ENCODE measurements at places on chromosomes 3 and 15.

DNA sequence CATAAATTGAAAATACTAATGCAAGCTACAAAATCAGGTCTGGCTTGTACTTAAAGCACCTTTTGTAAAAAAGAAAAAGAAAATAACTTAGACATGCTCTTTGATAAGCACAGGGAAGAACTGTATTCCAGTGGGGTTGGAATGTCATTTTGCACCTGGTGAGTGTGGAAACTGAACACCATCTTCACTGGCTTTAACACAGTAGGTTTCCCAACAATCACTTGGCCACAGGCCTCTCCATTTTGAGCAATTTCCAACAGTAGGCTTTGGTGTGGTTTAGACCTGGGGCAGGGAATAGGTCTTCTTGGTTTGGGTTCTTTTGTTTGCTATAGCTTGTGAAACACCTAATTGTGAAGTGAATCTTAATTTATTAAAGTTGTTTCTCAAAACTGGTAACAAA lies 18.9 kb downstream of the PDZRN3 start:
- no peak for DNase-seq

GRCh38 chr15:76529911-76530310 lies 193.3 kb downstream of the ISL2 start:
- DNase-seq, result no peak

GRCh38 chr15:31867536-31868442 lies 162.5 kb upstream of the CHRNA7 start:
- peak; percentile 59 for DNase-seq

- no peak for DNase-seq
Observed at GRCh38 chr3:134858441-134859035, 63.5 kb downstream of the EPHB1 start.

DNA sequence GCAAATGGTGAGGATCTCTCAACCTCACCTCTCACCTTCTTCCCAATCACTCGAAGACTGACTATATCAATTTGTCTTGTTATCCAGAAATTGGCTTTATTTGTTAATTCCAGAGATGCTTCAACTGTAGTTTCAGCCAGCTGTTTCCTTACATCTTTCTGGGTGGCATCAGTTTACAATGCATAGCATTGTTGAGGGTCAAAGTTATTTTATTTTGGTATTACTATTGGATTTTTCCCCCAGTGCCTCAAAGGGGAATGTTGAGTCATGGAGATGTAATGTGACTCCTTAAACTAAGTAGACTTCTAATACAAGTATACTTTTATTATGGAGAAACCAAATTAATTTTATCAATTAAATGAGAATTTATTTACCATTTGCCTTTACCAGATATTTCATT lies 351.6 kb downstream of the TIGIT start:
- DNase-seq, result no peak

DNA sequence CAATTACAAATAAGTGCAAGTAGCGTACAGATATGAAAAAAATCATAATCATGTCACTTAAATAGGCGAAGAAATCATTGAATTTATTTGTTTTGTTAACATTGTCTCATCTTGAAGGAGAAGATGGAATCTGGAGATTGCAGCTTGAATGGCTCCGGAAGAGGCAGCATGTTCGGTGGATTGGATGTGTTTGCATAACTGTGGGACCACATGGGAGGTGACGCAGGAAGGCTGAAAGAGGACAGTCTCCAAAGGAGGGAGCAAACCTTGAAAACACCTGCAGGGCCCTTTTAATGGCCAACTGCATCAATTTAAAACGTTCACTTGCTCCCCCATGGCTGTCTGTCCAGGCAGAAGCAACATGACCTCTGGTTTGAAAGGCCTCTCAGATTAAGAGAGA lies 61.3 kb downstream of the CHL1 start:
- DNase-seq, result no peak

GRCh38 chr3:65352951-65353350 lies 665.2 kb upstream of the ADAMTS9 start:
- no peak for DNase-seq

DNA sequence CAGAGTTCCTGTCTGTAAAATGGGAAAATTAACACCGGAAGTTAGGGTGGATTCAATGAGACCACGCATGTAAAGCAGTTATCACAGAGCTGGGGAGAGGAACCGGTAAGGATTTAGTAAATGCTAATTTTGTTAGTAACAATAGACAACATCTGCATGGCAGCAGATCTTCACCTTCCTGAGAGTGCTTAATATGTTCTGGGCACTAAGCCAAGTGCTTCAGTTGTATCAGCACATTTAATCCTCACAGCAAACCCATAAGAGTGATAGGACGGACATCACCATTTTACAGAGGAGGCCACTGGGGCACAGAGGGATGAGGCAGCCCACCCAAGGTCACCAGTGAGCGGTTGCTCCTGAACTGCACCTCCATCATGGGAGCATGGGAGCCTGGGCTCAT lies 189.4 kb downstream of the WNT5A start:
- DNase-seq, result no peak

GRCh38 chr3:23365066-23365465 lies 161.9 kb downstream of the UBE2E2 start:
- no peak for DNase-seq

GRCh38 chr3:27657871-27658270 lies 64.3 kb downstream of the EOMES start:
- no peak for DNase-seq

GRCh38 chr3:65005486-65005885 lies 317.7 kb upstream of the ADAMTS9 start:
- no peak for DNase-seq

Measured in hippocampal formation (tissue), 2 donors.